Left ventricle myocardium superior (tissue), 1 donor: ENCODE measurements at places on chromosomes 5 and 9.

- DNase-seq: no peak
These were observed 139.2 kb upstream of the HMHB1 start for GRCh38 chr5:143672806-143673205.

DNA sequence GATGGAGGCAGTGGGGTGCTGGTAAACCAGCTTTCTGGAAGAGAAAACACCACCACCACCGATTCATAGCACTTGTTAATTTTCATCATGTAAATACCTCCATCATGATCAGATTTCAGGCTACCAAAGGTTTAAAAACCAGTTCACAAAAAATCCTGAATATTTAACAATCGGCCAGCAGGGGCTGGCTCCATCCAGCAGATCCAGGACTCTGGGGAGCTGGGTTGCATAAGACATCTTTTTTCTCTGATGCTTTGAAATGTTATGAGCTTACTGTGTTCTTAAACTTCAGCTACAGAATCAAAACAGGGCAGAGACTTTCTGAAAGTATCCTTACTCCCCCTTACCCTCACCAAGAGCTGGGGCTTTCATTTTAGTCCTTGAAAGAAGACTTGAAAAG is 14.6 kb upstream of the RNF183 start:
- no peak for DNase-seq

DNA sequence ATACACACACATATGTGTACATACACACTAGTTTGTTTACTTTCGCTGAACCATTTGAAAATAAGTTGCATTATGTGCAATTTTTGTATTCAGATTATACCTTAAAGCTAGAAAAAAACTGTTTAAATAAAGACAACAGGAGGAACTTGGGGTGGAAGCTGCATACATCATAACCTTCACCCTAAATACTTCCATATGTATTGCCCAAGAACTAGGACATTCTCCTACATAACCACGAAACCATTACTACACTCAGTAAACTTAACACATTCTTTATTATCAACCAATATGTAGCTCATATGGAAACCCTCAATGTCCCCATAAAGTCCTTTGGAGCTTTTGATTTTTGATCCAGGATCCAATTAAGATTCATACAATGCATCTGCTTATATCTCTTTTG is 83.3 kb downstream of the GIN1 start:
- no peak for DNase-seq

GRCh38 chr5:91514400-91514799 is 131.3 kb upstream of the ARRDC3 start:
- no peak for DNase-seq

DNA sequence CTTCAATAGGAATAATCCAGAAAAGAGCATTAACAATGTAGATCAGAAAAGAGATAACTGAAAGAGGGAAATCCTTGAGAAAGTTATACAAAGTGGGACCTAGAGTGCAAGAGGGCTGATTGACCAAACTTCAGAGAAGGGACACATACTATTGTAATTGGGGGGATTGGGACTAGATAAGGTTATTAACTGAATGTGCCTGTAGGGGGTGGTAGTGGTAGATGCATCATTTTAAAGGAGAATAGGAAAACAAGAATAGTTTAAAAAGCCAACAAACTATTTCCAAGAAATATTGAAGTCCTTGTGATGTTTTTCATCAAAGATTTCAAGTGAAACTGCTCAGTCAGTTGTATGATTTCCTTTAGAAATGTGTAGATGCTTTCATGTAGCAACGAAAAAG is 468.5 kb downstream of the TAF11L14 start:
- no peak for DNase-seq

DNA sequence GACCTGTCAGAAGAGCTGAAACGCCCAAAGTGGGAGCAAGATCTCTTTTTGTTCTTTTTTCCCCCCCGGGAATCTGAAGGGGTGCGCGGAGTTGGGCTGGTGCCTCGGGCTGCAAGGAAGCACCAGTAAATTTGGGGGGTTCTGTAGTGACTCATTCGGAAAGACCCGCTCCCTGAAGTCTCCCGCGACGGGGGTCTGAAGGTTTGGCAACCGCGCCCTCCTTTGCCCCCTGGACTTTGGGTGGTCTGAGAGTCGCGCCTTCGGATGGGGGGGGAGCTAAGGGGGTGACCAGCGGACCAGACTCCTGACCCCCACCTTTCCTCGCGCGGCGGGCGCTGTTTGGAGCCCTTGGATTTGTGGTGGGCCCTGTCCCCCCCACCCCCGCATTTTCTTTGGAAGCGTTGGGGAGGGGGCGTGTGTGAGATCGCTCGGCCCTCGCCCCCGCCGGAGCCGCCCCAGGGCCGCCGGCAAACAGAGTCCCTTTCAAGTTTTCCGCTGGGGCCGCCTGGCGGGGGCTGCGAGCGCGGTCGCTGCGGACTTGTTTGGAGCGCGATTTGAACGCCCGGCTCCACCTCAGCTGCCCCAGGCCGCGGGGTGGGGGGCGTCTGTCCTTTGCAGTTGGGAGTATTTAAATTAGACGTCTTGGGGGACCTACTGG is 2.0 kb downstream of the CXXC5 start:
- DNase-seq: peak; percentile 74
